ENCODE measurements at places on chromosomes 6 and 20. TPM values are rescaled to one million over a fixed set of nuclear protein-coding genes. Genes with fewer than 3 reads are reported as not detected.

- no peaks in the 10 kb centered on the region for H3K27me3 ChIP-seq
- DNase-seq: no peak
- no peak overlapping the region for H3K27ac ChIP-seq
- peaks cover 6% of the 10 kb centered on the region for H3K36me3 ChIP-seq
- no peak overlapping the region for H3K4me3 ChIP-seq
- H3K4me1 ChIP-seq: peaks cover 6% of the 10 kb centered on the region
Measured at GRCh38 chr20:32663335-32664011, 10.3 kb downstream of the C20orf203 start.

DNA sequence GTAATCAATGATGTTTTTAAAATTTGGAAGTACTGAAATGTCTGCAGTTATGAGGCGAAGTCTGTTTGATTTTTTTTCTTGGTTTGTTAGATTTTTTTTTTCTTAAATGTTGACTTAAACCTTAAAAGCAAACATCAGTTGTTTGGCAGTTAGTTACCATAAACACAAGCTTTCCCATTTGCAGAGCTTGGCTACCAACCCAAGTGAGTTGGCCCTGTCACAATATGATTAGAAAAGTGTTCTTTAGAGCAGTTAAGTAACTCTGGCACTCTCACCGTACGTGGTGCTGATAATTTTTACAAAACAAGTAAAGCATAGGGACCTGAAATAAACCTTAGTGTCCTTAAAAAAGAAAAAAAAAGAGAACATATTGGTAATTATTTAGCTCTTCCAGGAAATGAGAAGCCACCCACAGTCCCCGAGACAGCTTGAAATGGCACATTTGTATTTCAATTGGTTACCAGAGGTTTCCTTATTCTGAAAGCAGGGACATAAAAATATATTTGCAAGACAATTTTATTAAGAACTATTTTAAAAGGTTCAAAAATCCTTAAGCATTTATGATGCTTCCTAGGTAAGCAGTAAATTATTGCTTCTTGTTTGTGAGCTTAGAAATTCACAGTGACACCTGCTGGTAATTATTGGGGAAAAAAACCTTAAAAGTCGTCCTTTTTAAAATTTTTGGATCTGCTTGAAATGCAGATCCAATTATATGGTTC, 3.9 kb downstream of the HEY2 start:
- H3K4me3 ChIP-seq: no peak overlapping the region
- no peak overlapping the region for H3K27ac ChIP-seq
- peaks cover 18% of the 10 kb centered on the region for H3K4me1 ChIP-seq
- peaks cover 55% of the 10 kb centered on the region for H3K27me3 ChIP-seq

- H3K27ac ChIP-seq: no peak overlapping the region
- no peaks in the 10 kb centered on the region for H3K4me1 ChIP-seq
- no peak overlapping the region for H3K4me3 ChIP-seq
- H3K27me3 ChIP-seq: no peaks in the 10 kb centered on the region
Measured at GRCh38 chr20:56091628-56092234, 86.4 kb upstream of the CBLN4 start.

GPX5 gene
- total RNA-seq: not detected

THBS2 gene
- not detected for total RNA-seq
